ENCODE measurements at places on chromosomes 1 and 21. TPM values are rescaled to one million over a fixed set of nuclear protein-coding genes. Genes with fewer than 3 reads are reported as not detected.

GRCh38 chr1:212828395-212828794 is 19.1 kb downstream of the SPATA45 start:
- no peak for DNase-seq

- no peak for DNase-seq
Observed at GRCh38 chr1:233064988-233065387, 114.6 kb downstream of the NTPCR start.

DNA sequence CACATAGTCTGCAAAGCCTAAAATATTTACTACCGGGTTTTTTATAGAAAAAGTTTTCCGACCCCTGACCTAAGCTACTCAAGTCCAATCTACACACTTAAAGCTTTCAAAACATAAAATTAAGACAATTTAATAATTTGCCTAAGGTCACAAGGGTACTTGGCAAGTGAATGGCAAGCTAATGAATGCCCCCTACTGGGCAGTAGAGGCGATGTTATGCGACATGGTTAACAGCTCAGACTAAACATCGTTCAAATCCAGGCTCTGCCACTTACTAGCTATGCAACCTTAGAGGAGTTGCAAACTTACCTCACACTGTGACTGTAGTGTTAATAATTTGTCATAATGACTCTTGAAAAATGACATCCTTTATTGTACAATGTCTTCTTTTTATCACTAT is 317.2 kb upstream of the NFIA start:
- DNase-seq = no peak

DNA sequence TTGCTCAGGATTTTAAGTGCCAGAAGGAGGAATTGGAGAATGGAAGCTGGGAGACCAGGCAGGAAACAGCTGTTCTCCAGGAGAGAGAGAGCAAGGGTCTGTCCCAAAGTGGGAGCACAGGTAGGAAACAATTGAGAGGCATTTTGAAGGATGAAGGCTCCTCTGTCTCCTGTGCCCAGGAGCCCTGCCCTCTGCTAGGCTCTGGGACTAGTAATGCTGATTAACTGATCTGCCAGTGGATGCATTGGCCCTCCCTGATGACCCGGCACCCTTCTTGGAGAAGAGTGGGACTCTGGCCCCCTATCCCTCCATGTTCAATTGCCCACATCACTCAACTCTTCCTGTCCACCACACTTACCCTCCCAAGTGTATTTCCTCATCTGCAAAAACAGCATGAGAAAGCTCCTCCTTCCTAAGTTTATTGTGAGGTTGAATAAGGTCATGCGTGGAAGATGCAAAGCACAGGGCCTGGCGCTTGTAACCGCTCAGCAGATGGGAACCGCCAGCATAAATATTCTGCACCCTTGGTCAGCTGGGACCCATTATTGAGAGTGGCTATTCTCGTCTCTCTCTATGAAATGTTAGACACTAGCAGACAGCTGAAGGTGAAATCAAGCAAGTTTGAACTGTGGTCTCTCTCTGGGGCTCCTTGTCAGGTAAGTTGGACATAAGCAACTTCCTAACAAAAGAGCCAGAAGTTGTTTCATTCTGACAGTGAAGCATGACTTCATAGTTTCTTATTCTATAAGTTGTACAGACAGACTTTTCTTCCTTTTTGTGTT is 63.0 kb upstream of the ANGPTL1 start:
- DNase-seq = no peak

Gene POU3F1
- total RNA-seq = 0.28 TPM

GRCh38 chr1:80533093-80533492 is 1267.6 kb upstream of the ADGRL2 start:
- DNase-seq = no peak

Data from posterior vena cava (tissue), 2 donors.